ENCODE measurements at places on chromosomes 5 and 9.

GRCh38 chr5:38208782-38209378 is 49.5 kb upstream of the EGFLAM start:
- no peak for DNase-seq

DNA sequence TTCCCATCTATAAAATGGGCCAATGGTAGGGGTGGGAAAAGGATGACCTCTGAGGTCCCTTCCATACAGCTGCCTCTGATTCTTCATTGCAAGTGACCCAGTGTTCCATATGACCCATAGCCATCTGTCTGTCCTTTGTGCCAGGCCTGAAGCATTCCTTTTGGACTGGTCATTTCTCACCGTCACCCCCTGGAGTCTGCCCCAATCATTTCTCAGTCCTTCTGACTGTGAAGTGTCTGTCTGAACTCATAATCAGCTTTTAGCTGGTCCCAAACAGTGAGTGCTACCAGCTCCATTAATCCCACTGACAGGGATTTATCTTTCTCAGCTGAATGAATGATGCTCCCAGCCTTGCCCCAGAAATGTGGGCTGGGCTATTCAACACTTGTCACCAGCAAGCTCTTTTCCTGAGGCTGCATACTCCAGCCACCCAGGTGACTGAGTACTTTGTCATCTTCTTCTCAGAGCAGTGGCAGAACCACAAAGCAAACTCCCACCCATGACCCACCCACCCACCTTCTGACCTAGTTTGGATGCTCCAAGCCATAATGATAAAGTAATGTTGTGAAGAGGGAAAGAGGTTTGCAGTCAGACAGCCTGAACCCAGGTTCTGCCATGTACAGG is 37.4 kb downstream of the KCNIP1 start:
- DNase-seq, result no peak

- DNase-seq, result no peak
These were observed 136.5 kb upstream of the RAI14 start for GRCh38 chr5:34519489-34520220.

GRCh38 chr9:104028827-104029226 is 65.3 kb upstream of the SMC2 start:
- DNase-seq, result no peak

DNA sequence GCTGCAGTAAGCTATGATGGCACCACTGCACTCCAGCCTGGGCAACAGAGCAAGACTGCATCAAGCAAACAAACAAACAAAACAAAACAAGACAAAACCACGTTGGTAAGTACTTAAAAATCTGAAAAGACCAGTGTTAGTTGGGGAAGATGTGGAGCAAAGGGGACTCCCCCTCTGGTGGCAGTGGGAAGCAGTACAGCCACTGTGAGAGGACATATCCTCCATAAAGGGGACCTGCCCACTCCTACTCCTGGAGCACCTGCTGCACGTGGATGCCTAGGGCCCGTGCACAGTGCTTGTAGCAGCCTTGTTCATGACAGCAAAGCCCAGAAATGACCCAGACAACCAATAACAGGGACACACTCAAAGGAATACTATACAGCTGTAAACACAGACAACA is 17.0 kb upstream of the IPPK start:
- DNase-seq, result no peak

- DNase-seq, result no peak
These were observed 707 bp upstream of the RIMOC1 start for GRCh38 chr5:41903382-41903891.

- DNase-seq, result no peak
These were observed 500 bp downstream of the URM1 start for GRCh38 chr9:128371630-128372117.

GRCh38 chr9:36728651-36729520 is 156.2 kb downstream of the MELK start:
- peak; percentile 26 for DNase-seq

DNA sequence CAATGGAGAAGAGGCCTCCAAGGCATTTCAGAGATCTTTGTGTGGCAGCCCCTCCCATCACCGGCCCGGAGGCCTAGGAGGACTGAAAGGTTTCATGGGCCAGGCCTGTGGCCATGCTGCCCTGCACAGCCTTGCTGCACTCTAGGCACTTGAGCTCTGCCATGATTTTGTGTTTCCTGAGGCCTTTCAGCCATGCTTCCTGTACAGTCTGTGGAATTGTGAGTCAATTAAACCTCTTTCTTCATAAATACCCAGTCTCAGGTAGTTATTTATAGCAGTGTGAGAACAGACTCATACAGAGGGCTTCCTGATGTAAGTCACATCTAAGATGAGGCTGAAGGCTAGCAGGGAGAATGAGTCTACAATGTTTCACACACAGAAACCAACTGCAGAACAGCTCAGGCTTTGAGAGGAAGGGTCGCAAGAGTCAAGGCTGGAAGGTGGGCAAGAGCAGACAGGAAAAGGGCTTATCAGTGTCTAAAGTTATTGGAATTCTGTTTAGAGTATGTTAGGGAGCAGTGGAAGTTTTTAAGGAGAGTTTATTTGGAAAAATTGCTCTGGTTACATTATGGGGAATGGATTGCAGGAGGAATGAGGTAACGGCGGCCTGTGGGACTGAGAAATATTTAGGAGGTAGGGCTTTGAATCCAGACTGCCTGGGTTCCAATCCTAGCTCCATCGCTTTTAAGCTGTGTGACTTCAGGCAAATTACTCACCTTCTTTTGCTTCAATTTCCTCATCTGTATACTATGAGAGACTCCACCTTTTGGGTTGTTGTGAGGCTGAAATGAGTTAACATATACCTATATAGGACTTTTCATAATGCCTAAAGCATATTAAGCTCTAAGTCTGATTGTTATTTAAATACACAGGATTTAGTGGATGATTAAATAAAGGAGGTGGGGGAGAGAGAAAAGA is 291.2 kb downstream of the CWC27 start:
- no peak for DNase-seq

DNA sequence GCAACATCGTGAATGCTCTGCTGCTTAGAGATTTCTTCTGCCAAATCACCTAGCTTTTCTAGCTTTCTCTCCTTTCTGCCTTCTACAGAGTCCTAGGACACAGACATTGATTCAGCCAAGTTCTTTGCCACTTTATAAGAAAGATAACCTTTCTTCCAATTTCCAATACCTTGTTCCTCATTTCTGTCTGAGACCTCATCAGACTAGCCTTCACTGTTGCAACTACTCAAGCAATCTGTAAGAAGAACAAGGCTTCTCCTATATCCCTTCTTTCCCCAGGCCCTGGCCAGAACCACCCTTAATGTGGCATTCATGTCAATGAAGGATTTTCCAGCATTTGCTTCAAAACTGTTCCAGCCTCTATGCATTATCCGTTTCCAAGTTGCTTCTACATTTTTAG is 24.3 kb downstream of the FBXO10 start:
- DNase-seq, result no peak

- no peak for DNase-seq
These were observed 10.5 kb upstream of the ENTREP1 start for GRCh38 chr9:69314547-69314946.

DNA sequence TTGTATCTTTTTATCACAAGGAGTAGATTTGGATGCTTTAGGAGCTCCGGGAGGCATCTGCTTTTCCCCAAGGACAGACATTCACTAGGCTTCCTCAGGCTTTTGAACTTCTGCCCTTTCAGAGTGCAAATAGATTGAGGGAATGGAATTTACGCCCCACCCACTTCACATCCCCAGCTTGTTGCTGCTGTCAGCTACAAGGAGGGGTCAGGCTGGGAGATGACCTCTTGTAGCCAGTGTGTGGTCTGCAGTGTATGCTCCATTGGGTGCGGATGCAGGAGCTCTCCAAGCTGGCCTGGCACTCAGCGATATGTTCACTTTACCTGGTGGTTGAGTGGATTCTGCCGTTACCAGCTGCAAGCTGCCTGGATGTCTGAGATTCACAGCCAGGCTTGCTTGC is 6.4 kb downstream of the TNFSF15 start:
- DNase-seq, result no peak

DNA sequence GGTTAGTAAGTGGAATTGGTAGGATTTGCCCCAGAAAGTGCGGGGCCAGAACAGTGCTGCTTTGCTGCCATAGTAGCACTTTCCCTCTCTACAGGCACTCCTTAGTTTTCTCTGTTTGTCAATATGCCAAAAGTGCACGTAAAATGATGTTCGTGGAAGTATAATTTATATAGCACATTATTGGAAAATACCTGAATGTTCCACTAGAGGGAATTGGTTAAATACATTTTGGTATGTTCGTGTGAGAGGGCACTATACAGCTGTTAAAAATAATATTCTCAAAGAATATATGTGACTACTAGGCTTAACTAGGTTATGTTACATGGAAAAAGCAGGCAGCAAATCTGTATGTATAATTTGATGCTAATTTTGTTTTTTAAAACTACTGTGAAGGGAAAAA is 184.0 kb upstream of the GDNF start:
- DNase-seq, result no peak

DNA sequence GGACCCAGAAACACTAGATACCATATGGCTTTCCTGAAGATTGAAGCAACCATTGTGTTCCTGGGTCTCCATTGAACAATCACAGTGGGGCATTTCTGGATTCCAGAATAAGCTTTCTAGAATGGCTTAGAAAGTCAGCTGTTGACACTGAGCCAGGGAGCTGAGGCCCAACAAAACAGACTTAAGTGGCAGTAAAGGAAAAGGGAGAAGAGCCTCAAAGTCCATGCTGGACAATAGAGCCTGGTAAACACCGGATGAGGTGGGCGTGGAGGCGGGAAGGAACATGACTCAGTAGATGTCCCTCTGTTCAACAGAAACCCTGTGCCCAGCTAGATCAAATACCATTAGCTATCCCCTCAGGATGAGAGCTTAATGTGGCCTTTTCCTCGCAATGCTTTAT is 14.8 kb downstream of the SPARC start:
- DNase-seq, result no peak

DNA sequence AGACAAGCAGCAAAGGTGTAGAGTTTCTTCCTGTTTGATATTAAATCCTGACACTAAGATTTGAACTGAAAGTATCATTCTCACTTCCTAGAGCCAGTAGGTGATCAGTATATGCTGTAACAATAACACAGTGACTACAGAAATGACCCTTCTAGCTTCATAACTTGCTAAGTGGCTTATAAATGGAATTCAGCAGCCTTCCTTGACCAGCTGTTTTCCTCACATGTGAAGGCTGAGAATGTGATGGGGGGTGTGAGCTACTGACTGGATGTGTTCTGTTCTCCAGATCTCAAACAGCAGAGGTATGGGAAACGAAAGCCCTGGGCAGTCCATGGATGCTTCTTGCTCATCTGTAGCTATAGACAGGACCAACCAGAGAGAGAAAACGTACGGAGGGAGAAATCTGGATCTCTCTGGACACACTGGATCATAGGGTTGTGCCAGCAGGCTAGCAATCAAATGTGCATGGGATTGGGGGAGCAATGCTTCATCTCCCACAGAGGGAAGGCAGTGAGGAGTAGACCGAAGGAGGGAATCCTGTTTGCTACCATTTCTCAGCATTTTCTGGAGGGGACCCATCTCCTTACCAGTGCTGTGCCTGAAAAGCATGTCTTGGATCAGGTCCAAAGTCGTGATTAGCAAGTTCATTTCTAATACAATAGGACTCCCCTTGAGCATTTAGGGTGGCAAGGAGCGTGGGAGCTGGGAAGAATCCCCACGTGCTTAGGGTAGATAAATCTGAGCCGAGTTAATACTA is 39.4 kb downstream of the TNFAIP8 start:
- no peak for DNase-seq

- DNase-seq, result no peak
These were observed 60.0 kb downstream of the HRH2 start for GRCh38 chr5:175717837-175718236.

GRCh38 chr9:108186642-108187395 is 669.0 kb downstream of the ACTL7B start:
- no peak for DNase-seq

DNA sequence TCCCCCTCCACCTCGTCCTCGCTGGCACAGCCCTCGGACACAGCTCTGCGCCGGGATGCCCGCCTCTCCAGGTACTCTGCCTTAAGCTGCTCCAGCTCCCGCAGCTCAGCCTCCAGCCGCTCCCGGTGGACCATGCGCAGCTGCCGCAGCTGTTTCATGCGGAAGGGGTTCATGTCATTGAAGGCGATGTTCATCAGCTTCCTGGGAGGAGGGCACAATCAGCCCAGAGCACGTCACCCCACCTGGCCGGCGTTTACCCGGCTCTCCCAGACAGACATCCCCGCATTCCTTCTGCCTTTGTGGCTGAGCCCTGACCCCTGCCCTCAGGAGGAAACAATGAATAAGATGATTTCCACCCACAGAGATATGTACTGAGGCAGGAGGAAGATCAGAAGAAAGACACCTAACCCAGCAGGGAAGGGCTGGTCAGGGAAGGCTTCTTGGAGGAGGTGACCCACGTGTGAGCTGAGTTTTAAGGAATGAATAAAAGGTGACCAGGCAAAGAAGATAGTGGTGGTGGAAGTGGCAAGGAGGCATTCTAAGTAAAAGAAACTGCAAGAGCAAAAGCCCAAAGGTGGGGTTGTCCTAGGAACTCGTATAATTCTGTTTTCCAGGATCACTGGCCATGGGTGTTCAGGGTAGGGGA is 7.1 kb upstream of the CORO2A start:
- no peak for DNase-seq

GRCh38 chr5:35230038-35230611 is at the start of gene PRLR:
PRLR (minus strand) TSS chr5:35230487; CDS start chr5:35089620, 140,867 bp downstream.
- DNase-seq, result no peak

GRCh38 chr9:109010746-109011145 is 2.6 kb downstream of the CTNNAL1 start:
- DNase-seq, result peak; percentile 31

GRCh38 chr5:123429993-123430392 is 6.8 kb upstream of the CEP120 start:
- DNase-seq, result no peak

GRCh38 chr5:115842952-115843351 is 1.2 kb downstream of the AP3S1 start:
- no peak for DNase-seq

GRCh38 chr9:134917431-134918373 is at the start of gene FCN1:
FCN1 (minus strand) TSS chr9:134917912; CDS start chr9:134917871, 41 bp downstream.
- DNase-seq, result no peak
